Skeletal muscle tissue (tissue), 5 donors: ENCODE measurements at places on chromosomes 11 and 22. TPM values are rescaled to one million over a fixed set of nuclear protein-coding genes. Genes with fewer than 3 reads are reported as not detected.

ARSA gene
- total RNA-seq, result 5.2 TPM

GAL gene
- total RNA-seq, result 1.0 TPM

RHOD gene
- total RNA-seq, result 7.8 TPM

APOL5 gene
- total RNA-seq, result 1.6 TPM

AGBL2 gene
- total RNA-seq, result 2.6 TPM

NEAT1 gene
- total RNA-seq, result 26.1 TPM

VPREB1 gene
- not detected for total RNA-seq

CARD18 gene
- not detected for total RNA-seq

CELSR1 gene
- total RNA-seq, result 2.1 TPM

CRYBB1 gene
- 1.0 TPM for total RNA-seq

TUBA8 gene
- total RNA-seq, result 21.9 TPM

AIFM3 gene
- total RNA-seq, result under 0.01 TPM

SLC15A3 gene
- total RNA-seq, result 16.7 TPM

AMBRA1 gene
- 17.7 TPM for total RNA-seq

TBX1 gene
- 4.2 TPM for total RNA-seq

ELMOD1 gene
- 6.3 TPM for total RNA-seq

TMEM218 gene
- total RNA-seq, result 37.1 TPM

SSRP1 gene
- total RNA-seq, result 38.6 TPM

THRSP gene
- total RNA-seq, result 26.1 TPM

MOGAT2 gene
- total RNA-seq, result 0.52 TPM

SORL1 gene
- total RNA-seq, result 6.3 TPM

NPAS4 gene
- under 0.01 TPM for total RNA-seq

RIBC2 gene
- 0.52 TPM for total RNA-seq

SYCE3 gene
- not detected for total RNA-seq

OR52I1 gene
- total RNA-seq, result not detected

SLC22A8 gene
- not detected for total RNA-seq

BACE1-AS gene
- total RNA-seq, result 3.7 TPM

F2 gene
- 0.52 TPM for total RNA-seq

CHRM1 gene
- total RNA-seq, result not detected

UBE2L6 gene
- total RNA-seq, result 15.7 TPM

MMP8 gene
- 1.6 TPM for total RNA-seq

ZDHHC13 gene
- 6.8 TPM for total RNA-seq

OR51B5 gene
- total RNA-seq, result 0.52 TPM

TRIM51 gene
- not detected for total RNA-seq

CALCA gene
- not detected for total RNA-seq

TMPRSS13 gene
- not detected for total RNA-seq

IL17REL gene
- not detected for total RNA-seq

PKP3 gene
- total RNA-seq, result 1.0 TPM

CPT1A gene
- total RNA-seq, result 11.5 TPM

ZNRD2 gene
- 23.0 TPM for total RNA-seq

MAP6 gene
- 2.1 TPM for total RNA-seq

MYBPC3 gene
- total RNA-seq, result 1.6 TPM
